Kidney (tissue), 22 donors: ENCODE measurements at places on chromosomes 3 and 15. TPM values are rescaled to one million over a fixed set of nuclear protein-coding genes. Genes with fewer than 3 reads are reported as not detected.
A peak's percentile ranks its signal among the peaks of the same experiment; 100 is the strongest.

- H3K27me3 ChIP-seq: peaks cover 29% of the 10 kb centered on the region
- H3K27ac ChIP-seq: no peak overlapping the region
Measured at GRCh38 chr15:79091204-79091867, 756 bp upstream of the RASGRF1 start.

- no peak for DNase-seq
- no peak overlapping the region for H3K4me3 ChIP-seq
- no peaks in the 10 kb centered on the region for H3K27me3 ChIP-seq
- no peaks in the 10 kb centered on the region for H3K36me3 ChIP-seq
Measured at GRCh38 chr15:74178326-74179100, 5.0 kb downstream of the ISLR start.

- no peak overlapping the region for H3K4me3 ChIP-seq
- DNase-seq: no peak
- H3K4me1 ChIP-seq: no peaks in the 10 kb centered on the region
- no peak overlapping the region for H3K27ac ChIP-seq
- H3K27me3 ChIP-seq: no peaks in the 10 kb centered on the region
- H3K36me3 ChIP-seq: no peaks in the 10 kb centered on the region
Measured at GRCh38 chr3:111590143-111590491, 5.0 kb downstream of the ZBED2 start.

- DNase-seq: no peak
- H3K4me1 ChIP-seq: no peaks in the 10 kb centered on the region
- no peak overlapping the region for H3K4me3 ChIP-seq
- H3K27ac ChIP-seq: no peak overlapping the region
- H3K27me3 ChIP-seq: no peaks in the 10 kb centered on the region
Measured at GRCh38 chr15:48554112-48554511, 91.4 kb downstream of the FBN1 start.

GRCh38 chr15:101388046-101388445, 93.0 kb upstream of the SNRPA1 start:
- H3K4me1 ChIP-seq: no peaks in the 10 kb centered on the region
- no peaks in the 10 kb centered on the region for H3K27me3 ChIP-seq
- no peak overlapping the region for H3K27ac ChIP-seq
- no peak overlapping the region for H3K4me3 ChIP-seq
- no peak for DNase-seq
- no peaks in the 10 kb centered on the region for H3K36me3 ChIP-seq

DNA sequence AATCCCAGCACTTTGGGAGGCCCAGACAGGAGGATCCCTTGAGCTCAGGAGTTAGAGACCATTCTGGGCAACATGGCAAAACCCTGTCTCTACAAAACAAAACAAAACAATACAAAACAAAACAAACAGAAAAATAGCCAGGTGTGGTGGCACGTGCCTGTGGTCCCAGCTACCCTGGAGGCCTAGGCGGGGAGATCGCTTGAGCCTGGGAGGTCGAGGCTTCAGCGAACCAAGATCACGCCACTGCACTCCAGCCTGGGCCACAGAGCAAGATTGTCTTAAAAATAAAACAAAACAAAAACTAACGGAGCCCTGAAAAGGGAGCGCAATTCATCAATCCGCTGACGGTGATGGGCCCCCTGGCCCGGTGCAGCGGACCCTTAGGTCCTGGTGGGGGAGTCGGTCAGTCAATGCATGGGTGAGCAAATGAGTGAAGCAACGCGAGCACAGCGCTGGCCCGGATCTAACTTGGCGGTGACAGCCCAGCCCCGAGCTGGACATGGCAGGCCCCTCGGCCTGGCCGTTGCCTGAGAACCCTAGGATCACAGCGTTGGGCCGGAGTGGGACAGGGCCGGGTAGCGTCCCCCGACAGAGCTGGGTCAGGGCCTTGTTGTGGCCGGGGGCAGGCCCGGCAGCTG, 52.4 kb upstream of the BLM start:
- H3K4me3 ChIP-seq: peak overlapping the region; percentile 75
- no peaks in the 10 kb centered on the region for H3K27me3 ChIP-seq
- peak; percentile 67 for DNase-seq

- H3K4me1 ChIP-seq: no peaks in the 10 kb centered on the region
- H3K36me3 ChIP-seq: no peaks in the 10 kb centered on the region
- DNase-seq: no peak
- H3K4me3 ChIP-seq: no peak overlapping the region
Measured at GRCh38 chr3:138913766-138914165, 33.2 kb downstream of the FOXL2 start.

Gene NPAP1
- total RNA-seq: 0.19 TPM

Gene ZIC1
- not detected for total RNA-seq

Gene STRIT1
- total RNA-seq: not detected

Gene ITGA11
- total RNA-seq: 11.1 TPM

Gene NLGN1
- 19.4 TPM for total RNA-seq

Gene ALG1L2
- 0.82 TPM for total RNA-seq
